ENCODE measurements at places on chromosomes 3 and 15.

GRCh38 chr3:134892761-134893160, 97.7 kb downstream of the EPHB1 start:
- no peak for DNase-seq

- no peak for DNase-seq
These were observed 80.8 kb downstream of the OPA1 start for GRCh38 chr3:193673845-193674244.

DNA sequence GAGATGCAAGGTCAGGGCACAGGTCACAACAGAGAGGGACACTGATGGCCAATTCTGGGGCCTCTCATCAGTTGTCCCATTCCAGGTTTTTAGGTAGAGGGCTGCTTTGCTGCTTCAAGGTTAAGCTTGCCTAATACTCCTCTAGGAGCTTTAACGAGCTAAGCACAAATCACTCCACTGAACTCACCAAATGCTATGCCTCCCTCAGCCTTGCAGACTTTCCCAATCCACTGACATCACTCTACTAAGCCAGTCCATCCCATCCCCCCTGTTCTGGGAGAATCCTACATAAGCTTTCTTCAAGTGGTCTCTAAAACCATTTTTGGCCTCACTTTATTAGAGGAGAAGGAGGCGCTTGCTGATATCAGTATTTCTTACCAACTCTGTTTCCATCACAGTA, 24.8 kb upstream of the PDCD6IP start:
- DNase-seq: no peak

DNA sequence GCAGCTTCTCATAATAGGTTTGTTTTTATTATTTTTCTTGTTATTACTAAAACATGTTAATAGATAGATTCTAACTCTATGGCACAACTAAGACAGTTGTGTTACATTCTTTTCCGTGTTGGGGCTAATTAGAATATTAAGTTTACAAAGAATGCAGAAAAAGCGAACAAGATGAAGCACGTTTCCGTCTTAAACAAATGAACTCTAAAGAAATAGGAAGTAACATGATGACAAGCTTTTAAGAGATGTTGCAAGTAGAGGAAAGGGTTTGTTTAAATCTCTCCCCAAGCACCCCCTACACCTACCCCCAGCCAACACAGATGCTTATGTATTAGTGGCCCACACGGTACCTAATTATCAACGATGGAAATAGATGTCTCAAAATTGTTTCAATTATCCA, 207.1 kb downstream of the TP63 start:
- DNase-seq: no peak

- no peak for DNase-seq
These were observed 1099.7 kb upstream of the CFAP20DC start for GRCh38 chr3:60149501-60149900.

- DNase-seq: no peak
These were observed 528.8 kb downstream of the UNC13C start for GRCh38 chr15:54506977-54507524.

- no peak for DNase-seq
These were observed 904.3 kb downstream of the NSUN3 start for GRCh38 chr3:94967196-94967595.

DNA sequence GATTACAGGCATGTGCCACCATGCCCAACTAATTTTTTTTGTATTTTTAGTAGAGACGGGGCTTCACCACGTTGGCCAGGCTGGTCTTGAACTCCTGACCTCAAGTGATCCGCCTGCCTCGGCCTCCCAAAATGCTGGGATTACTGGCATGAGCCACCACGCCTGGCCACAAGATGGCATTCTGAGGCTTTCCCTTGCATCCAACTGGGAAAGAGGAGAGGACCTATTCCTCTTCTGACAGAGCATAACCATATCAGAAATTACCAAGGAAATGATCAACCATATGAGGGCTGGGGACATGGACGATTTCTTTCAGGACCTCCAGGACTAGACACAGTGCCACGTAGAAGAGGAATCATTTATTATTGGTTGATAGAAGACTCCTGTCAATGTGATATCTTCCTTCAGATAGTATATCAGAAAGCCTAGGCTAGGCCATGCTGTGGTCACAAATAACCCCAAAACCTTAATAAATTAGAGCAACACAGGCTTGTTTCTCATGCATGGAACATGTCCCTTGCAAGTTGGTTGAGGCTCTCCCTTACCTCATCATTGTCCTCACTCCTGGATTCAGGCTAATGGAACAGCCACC, 372.3 kb upstream of the IL12A start:
- DNase-seq: no peak

DNA sequence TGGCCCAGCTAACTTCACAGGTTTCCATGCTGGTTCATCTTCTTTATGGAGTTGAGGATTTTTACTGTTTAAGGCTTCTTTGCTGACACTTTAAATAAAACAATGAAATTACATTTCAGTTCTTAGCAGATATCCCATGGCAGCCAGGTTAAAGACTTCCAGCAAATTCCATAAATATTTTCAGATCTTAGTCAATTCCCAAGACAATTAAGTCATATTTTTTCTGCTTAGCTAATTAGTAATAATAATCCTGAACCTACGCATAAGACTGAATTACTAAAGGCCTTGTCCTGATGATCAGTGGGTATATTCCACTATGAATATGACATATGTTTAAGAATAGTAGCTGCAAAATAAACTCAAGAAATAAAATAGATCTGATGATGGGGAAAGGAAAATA, 83.3 kb downstream of the NR2E3 start:
- DNase-seq: no peak

GRCh38 chr3:32960404-32961170, 9.1 kb downstream of the CCR4 start:
- no peak for DNase-seq

GRCh38 chr3:33840179-33840578, 41.7 kb downstream of the PDCD6IP start:
- DNase-seq: no peak

DNA sequence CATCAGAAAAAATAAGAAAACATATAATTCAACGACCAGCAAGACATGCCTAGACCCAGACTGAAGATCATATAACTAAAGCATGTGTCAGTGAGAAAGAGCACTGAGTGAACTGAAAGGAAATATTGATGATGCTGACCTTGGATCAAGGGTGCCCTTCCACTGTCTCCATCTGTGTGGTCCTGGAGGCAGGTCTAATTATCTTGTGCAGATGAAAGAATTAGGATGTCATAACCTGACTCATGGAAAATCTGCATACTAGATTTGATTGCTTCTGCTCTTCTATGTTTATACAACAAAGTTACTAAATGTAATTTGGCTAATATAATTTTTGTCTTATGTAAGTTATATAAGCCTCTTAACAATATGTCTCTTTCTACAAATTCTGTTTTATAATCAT, 264.6 kb upstream of the TGFBR2 start:
- no peak for DNase-seq

DNA sequence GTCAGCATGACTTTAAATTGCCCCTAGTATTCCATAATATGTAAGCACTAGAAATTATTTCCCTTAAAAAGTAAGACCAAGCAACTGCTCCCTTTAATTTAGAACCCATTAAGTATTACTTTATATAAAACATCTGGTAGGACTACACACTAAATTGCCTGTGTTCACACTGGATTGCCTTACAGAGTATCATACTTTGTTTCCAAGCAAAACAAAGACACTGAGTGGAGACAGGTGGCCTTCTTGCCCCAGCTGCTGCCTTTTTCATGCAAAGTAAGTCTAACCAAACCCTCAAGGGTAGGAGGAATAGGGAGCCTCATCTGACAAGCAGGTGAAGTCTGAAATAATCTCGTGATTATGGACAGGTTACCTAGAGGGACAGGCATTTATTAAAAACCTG, 87.3 kb downstream of the PEX5L start:
- DNase-seq: no peak

DNA sequence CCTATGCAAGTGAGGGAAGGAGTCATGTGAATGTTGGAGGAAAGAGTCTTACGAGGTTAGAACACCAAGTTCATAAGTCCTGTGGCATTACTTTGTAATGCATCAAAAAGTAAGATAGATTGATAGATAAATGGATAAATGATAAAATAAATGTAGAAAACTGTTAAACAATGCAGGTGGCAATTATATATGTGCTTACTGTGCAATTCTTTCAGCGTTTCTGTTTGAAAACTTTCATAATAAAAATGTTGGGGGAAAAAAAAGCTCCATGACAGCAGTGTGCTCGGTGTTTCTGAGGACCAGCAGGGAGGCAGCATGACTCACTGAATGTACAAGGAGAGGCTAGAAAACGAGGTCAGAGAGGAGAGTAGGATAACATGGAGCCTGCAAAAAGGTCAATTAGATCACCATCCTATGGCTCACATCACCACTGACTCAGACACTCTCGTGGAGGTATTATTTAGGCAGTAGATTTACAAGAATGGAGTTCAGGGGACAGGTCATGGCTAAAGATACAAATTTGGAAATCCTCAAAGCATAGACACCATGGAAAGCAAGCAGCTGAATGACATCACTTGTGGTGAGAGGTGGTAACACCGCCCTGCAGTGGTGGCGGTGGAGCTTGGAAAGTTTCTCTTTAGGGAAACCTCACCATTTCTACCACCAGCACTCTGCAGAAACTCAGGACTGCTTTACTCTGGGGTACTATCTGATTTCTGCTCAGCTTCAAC, 219.8 kb downstream of the CTNNB1 start:
- no peak for DNase-seq

DNA sequence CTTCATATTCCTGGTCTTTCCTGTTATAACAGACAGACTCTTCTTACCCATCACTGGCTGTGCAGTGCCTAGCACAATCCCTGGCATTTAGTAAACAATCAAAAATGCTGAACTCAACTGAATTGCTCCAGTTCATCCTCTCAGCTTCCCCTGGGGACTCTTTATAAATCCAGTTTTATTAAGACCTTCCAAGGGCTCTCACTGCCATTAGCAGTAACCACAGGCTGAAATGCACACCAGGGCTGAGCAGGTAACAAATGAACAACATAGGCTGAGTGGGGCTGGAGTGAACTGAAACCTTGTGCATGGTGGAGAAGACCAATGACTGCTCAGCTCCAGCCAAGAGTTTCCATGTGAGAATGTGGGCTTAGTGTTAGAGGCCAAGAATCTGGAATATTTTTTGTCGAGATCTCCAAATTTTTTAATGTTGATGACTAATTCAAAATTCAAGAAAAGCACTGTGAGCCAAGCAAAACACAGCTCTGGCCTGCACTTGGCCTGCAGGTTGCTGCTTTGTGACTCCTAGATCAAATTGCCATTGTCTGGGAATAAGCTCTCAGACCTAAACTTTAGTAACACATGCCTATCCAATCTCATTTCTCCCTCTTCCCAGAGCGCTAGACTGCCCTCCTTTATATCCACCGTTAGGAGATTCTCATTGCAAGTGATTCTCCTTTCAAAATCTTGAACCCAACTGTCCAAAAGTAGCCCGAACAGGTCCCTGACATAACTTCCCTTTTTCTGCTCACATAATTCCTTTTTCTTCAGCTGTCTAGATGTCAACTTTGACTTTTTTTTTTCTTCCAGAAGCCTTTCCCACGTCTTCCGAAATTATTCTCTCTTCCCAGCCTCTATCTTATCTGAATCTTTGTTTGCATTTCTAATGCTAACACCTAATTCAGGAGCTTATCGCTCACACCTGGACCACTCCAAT, 7.4 kb downstream of the SQOR start:
- no peak for DNase-seq

- no peak for DNase-seq
These were observed 19.1 kb downstream of the TRNT1 start for GRCh38 chr3:3145831-3146230.

GRCh38 chr3:175914785-175915184, 1055.7 kb downstream of the NAALADL2 start:
- no peak for DNase-seq

- DNase-seq: no peak
These were observed 16.0 kb upstream of the LRRN1 start for GRCh38 chr3:3783210-3783609.

GRCh38 chr15:70259028-70259424, 161.3 kb upstream of the TLE3 start:
- no peak for DNase-seq

DNA sequence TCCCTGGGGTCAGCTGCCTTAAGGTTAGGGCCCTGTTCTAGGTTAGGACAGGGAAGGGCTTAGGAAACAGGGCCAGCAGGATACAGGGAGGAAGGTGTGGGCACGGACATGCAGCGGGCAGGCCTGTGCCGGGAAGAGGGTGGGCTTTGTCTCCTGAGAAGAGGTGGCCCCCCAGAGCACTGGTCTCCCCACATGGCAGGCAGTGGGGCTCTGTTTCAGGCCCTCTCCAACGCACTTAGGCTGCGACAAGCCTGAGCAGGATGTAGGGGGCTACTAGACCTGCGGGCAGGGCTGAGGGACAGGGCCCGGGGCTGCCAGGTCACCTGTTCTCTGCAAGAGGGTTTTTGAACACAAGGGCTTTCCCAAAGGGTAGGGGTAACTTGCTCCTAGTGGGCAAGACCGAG, 33.5 kb downstream of the KLF13 start:
- DNase-seq: no peak

- DNase-seq: no peak
These were observed 33.0 kb upstream of the SV2B start for GRCh38 chr15:91067036-91067435.

DNA sequence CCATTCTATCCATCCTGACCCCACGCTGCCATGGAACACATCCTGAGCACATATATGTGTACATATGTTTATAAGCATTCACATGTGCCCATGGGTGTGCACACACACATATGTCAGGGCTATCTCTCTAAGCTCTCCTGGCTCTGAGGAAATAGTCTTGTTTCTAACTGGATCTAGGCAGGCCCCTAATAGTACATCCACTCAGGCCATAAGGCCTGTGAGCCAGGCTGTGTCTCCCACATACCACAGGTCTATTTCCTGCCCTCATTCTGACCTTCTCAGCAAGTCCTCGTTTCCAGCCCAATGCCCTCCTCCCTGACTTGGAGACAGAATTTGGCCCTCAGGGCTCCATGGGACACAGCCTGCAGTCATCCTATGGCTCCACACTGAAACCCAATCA, 284.8 kb upstream of the CTNNB1 start:
- DNase-seq: no peak

DNA sequence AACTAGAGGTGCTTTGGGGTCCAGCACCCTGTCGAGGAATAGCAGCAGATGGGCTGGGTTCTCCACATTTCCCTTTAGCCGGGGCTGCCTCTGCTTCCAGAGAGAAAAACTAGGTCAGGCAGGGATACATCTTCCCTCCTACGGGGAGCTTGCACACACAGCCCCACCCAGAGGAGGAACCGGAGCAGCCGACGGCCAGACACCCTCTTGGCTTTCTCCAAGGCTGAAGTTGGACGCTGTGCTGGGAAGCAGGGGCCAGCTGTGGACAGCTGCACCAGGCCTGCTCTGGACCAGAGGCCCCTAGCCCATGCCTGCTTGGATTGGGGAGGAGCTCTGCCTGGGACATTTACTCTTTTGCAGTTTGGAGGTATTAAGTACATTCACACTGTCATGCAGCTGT, 44.7 kb upstream of the NR2C2 start:
- DNase-seq: no peak

DNA sequence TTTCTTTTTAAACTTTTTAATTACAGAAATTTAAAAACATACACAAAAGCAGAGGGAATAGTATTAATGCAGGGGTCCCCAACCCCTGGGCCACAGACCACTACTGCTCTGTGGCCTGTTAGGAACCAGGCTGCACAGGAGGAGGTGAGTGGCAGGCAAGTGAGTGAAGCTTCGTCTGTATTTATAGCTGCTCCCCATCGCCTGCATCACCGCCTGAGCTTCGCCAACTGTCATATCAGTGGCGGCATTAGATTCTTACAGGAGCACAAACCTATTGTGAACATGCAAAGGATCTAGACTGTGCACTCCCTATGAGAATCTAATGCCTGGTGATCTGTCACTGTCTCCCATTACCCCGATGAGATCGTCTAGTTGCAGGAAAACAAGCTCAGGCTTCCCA, 22.4 kb downstream of the CCR9 start:
- no peak for DNase-seq
